ENCODE measurements at places on chromosomes 3 and 15.

DNA sequence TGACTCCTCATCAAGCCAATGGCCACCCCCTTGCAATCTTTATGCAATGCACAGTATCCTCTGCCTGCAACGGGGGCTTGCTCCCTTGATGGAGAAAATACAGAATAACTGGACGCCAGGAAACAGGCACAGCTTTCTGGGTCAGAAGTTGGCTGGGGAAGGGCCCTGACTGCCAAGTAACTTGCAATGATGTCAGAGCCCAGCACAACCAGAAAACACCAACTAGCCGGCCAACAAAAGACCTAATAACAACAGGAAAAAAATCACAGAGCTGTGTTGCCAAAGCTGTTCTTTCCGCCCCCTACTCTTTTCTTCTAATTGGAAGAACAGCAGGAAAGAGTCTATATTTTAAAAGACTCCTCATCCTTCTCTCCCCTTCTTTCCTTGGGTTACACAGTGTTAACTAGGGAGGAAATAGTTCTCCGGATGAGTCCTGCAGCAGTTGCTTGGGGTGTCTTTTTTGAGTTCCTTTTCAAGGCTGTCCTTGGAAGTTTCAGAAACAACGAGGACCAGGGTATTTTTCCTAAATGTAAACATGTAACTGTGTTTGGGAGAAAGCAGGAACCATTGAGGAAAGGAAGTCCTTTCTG is 1.4 kb upstream of the SEMA6D start:
- no peak for DNase-seq

- peak; percentile 21 for DNase-seq
Measured at GRCh38 chr15:80234883-80235282, 17.1 kb downstream of the CTXND1 start.

- DNase-seq = no peak
Measured at GRCh38 chr15:83880529-83880928, 226.6 kb downstream of the ADAMTSL3 start.

DNA sequence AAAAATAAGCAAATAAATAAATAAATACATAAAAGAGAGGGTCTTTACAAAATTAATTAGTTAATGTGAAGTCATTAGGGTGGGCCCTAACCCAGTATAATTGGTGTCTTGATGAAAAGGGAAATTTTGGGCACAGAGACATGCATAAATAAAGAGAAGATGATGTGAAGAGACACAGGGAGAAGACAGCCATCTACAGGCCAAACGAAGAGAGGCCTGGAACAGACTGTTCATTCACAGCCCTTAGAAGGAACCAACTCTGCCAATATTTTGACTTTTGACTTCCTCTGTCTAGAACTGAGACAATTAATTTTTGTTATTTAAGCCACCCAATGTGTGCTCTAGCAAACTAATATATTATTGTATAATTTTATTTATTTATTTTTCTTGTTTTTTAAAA is 29.6 kb upstream of the SELENOK start:
- no peak for DNase-seq

DNA sequence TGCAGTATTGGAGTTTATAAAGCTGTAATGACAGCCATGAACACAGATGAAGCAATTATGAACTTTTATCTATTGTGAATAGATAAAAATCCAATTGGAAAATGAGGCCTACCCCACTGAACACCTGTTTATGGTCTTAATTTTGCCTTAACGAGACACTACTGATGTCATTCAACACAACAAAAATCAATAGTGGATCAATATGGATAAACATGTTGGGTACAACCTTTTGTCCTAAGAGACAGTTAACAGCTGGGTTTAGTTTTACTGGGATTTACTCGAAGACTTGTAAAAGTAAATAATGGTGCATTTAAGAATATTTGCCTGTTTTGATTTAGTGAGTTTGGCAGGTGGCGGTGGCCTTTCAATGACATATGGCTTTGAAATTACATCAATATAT is 217.8 kb downstream of the NR1D2 start:
- no peak for DNase-seq

DNA sequence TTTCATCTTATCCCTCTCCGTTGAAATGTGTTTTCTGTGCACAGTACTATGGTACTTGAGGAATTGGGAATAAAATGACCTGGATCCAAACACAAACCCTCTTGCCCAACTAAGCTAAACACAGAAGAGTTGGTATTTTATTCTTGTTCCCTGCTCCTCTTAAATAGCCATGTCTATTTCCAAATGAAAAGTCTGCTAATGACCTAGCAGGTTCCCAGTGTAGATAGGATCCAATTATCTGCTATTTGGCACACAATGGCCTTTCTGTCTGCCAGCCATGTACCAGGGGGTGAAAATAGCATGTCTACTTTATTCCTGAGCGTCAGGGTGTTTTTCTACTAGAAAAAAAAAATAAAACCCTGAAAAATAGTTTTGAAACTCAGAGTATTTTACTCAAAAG is 657.0 kb upstream of the NAALADL2 start:
- no peak for DNase-seq

DNA sequence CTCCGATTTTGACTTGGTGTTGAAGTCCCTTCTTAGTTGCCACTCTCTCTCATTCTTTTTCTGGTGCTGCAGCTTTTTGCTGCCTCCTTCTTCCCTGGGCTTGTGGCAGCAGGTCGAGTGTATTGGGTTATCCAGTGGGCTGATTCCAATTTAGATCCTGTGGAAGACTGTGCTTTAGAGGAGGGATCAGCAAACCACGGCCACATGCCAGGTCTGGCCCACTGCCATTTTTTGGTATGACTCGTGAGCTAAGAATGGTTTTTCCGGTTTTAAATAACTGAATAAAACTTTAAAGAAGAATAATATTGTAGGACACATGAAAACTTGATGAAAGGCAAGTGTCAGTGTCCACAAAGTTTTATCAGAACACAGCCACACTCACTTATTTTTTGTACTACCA is 330.5 kb downstream of the ROBO2 start:
- DNase-seq = no peak

GRCh38 chr15:42608110-42608531 is 32.7 kb downstream of the STARD9 start:
- peak; percentile 27 for DNase-seq

- no peak for DNase-seq
Measured at GRCh38 chr3:168865022-168865551, 769.4 kb upstream of the GOLIM4 start.

DNA sequence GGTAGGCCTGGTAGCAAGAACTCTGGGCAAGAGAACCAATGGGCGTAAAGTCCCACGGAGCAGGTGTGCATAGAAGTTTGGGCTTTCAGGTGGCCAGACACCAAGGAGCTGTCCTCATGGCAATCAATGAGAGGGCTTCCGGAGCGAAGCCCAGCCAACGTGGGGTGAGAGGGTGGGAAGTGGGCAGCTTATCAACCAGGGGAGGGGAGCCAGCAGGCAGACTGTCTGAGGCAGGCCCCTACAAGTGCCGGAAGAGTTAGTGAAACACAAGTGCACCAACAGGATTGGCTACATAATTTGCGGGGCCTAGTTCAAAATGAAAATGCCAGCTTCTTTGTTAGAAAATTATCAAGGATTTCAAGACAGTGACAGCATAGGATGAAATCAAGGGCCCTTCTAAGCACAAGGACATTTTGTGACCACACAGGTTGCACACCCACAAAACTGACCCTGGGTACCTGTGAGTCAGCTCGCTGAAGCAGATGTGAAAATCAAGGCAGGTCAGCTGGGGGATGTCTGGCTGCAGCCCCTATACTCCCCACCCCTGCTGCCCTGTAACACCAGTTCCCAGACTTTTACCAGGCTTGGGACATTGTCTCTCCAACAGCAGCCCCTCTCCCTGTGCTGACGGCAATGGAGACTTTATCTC is 102.1 kb upstream of the ETV5 start:
- DNase-seq = no peak

DNA sequence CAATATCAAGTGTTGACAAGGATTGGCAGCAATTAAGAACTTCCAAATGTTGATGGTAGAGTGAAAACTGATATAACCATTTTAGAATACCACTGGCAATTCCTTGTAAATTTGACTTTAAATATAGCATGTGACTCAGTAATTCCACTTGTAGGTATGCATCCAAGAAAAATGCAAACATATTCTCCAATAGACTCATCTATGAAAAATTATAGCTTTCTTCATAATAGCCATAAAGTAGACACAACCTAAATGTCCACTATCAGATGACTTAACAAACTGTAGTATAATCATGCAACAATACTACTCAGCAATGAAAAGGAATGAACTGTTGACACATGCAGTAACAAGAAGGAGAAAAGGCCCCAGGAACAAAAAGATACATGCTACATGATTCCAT is 988.1 kb downstream of the FHIT start:
- no peak for DNase-seq
